ENCODE measurements at places on chromosomes 1 and 21.

GRCh38 chr1:198671136-198671535, 32.3 kb downstream of the PTPRC start:
- DNase-seq, result no peak

- DNase-seq, result no peak
These were observed 1.8 kb downstream of the EYA3 start for GRCh38 chr1:28086651-28087050.

DNA sequence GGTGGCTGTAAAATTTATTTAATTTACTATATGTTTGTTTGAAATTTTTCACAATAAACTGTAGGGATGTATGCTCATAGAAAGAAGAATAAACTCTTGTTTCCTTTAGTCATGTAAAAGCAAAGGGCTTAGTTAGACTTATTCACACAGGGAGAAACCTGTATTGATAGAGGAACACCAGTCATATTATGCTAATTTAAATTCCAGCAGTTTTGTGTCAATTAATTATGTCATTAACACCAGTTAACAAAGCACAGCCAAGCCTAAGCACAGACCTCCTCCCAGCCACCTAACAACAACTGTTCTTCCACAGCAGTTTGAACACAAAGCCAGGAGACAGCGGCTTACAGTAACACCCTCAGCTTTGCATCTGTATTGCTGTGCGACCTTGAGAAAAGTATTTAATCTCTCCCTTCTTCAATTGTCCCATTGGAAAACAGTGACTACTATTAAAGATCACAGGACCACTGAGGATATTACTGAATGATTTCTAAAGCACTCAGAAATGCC, 260.8 kb upstream of the RRP15 start:
- no peak for DNase-seq

DNA sequence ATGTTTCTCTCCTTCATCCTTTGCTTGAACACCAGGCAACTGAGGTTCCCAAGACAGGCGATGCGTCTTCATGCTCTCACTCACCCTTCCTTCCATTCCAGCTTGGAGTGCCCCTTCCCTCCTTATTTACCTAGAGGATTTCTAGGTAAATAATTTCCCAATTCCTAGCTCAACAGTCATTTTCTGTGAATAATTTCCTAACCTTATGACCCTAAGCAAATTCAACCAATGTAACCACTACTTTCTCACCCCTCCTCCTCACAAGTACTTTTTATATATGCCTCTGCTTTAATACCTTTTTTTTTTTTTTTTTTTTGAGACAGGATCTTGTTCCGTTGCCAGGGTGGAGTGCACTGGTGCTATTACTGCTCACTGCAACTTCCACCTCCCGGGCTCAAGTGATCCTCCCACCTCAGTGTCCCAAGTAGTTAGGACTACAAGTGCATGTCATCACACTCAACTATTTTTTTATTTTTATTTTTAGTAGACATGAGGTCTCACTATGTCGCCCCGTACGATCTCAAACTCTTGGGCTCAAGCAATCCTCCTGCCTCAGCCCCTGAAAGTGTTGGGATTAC, 86.7 kb downstream of the USP24 start:
- no peak for DNase-seq

DNA sequence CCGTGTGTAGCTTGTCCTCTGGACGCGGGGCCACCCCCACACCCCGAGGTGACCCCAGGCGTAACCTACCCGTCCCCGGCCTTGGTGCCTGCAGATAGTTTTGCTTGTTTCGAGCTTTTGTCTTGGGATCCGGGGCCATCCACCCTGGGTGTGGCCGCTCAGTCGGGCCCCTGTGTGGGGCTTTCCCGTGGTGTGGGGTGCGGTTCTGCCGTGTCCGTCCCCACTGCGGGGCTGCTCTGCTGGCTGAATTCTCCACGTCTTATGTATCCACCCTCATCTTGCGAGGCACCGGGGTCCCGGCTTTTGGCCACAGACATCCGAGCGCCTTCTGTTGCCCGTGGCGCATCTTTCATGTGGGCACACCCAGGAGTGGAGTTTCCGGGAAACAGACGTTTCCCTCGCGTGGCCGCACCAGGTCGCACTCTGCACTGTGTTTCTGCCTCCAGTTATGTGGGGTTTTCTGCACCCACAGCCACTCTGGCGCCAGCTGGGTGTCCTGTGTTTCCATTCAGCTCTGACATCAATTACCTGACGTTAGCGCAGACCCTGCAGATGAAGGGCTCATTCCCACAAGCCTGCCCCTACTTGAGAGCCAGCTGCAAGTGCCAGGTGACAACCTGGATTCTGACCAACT, 64.9 kb downstream of the PRKCZ start:
- DNase-seq, result no peak

DNA sequence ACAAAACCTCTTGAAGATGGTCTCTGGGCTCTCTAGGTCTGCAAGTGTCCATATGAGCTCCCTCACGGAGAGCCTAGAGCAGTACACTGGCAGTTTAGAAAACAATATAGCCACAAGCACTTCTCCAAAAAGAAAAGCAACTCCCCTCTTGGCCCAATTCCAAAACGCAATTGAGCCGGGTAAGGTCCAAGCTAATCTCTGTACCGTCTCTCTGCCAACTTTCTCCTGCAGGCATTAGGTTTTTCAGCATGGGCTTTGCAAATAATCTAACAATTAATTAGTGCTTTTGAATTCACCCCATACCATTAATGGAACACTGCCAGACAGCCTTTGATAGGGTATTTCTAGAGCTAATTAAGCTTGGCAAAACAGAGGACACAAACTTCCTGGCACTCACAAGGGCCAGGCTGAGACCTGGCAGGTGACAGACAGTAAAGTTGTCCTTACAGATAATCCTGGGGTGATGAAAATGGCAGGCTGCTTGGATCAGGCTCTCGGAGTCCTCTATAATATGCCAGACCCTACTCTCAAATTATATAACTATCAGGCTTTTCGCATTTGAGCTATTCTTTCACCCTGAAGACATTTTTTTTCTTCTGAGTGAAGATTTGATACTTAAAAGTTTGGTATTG, 39.8 kb downstream of the TGFBR3 start:
- no peak for DNase-seq

DNA sequence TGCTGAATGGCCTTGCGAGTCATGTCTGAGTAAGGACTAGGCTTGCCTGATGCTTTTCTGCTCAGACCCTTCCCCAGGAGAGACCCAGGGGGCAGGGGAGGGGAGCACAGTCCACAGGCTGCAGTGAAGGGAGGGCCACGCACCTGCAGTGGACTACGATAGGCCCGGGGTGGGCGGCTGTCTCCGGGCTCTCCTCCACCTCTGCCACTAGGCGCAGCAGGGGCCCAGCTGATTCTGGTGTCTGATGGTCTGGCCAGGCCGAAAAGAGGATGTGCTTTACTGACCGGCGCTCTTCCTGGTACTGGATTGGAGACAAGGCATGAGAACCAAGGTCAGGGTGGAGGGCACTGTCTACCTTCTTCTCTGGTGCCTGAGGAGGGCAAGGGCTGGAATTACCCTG, 7.9 kb upstream of the ARL8A start:
- no peak for DNase-seq

GRCh38 chr21:32459972-32460371, 47.5 kb downstream of the EVA1C start:
- DNase-seq, result no peak

GRCh38 chr21:32611471-32611997, 643 bp downstream of the CFAP298 start:
- no peak for DNase-seq

DNA sequence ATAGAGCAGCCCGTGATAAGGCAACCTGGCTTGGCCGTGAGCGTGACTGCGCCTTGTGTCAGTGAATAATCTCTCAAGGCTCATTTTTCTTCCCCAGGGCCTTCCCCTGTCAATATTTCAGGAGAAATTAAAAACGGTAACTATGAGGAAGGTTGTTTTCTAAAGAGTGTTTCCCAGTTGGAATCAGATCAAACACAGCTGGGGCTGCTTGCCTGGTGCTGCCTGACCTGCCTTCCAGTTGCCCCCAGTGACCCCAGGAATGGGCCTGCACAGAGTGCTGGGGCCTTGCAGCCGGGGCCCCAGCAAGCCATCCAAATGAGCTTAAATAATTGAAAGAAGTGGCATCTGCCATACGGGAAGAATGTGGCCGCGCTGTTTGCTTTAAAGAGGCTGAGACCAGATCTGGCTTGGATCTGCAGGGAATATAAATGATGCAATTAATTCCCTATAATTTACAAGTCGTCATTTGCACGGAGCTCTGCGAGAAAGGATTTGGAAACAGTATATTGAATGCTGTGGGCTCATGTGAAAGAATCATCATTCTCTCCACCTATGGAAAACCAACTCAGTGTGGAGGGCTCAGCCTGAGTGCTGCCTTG, 203.9 kb downstream of the C1orf94 start:
- DNase-seq, result no peak

GRCh38 chr1:181179987-181180365, 91.5 kb downstream of the IER5 start:
- DNase-seq, result no peak

- no peak for DNase-seq
These were observed 191.8 kb upstream of the SAMSN1 start for GRCh38 chr21:14737922-14738321.

- DNase-seq, result no peak
These were observed 179.4 kb downstream of the LYPLAL1 start for GRCh38 chr1:219352961-219353651.

DNA sequence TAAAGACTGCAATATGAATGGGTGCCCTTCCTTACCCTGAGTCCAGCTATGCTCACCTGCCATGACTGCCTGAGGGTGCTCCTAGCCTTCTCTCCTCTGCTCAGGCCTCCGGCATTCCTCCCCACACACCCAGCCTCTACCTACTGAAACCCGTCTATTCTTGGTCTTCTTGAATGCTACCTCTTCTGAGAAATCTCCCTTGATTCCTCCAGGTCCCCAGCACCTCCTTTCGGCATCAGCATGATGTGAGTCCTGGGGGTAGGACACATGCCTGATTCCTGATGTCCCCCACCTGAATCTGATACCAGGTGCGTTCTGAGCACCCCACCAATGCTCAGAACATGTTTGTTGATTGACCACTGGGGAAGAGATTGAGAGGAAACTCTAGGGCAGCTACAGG, 8.6 kb downstream of the LDLRAD1 start:
- DNase-seq, result no peak

DNA sequence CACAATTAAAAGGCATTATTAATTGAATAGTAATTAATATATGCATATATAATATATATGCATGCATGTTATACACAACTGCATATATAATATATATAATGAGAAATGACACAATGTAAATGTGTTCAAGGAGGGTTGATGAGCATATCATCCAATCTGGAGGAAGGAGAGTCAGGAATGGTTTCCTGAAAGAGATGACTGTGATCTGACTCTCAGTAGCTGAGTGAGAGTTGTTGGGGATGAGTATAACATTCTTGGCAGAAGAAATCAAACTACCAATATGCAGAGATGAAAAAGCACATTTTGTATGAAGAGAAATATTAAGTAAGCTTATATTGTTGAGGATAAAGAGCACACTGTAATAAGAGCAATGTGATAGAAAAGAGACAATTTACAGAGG, 37.3 kb downstream of the F13B start:
- DNase-seq, result no peak

GRCh38 chr1:14745001-14745720, 146.7 kb downstream of the KAZN start:
- DNase-seq, result no peak

GRCh38 chr1:207241164-207241934, 80.1 kb upstream of the CD55 start:
- no peak for DNase-seq

DNA sequence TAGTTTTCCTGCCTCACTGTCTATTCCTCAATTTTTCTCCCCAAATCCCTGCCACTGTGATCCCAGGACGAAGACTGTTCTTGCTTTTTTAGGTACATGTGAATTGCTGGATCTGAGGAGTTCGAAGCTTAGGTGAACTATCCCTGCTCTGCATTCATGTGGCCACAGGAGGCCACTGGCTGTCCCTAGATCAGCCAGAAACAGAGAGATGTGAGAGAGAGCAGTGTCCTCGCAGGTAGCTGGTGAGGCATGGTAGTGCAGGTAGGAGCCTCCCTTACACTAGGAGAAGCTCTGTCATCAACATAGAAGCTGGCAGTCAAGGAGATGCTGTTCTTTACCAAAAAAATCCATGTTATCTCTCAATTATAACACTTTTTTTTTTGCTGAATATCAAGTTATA, 71.5 kb downstream of the USP24 start:
- DNase-seq, result no peak

- DNase-seq, result no peak
These were observed 48.7 kb downstream of the FHAD1 start for GRCh38 chr1:15295696-15296095.

DNA sequence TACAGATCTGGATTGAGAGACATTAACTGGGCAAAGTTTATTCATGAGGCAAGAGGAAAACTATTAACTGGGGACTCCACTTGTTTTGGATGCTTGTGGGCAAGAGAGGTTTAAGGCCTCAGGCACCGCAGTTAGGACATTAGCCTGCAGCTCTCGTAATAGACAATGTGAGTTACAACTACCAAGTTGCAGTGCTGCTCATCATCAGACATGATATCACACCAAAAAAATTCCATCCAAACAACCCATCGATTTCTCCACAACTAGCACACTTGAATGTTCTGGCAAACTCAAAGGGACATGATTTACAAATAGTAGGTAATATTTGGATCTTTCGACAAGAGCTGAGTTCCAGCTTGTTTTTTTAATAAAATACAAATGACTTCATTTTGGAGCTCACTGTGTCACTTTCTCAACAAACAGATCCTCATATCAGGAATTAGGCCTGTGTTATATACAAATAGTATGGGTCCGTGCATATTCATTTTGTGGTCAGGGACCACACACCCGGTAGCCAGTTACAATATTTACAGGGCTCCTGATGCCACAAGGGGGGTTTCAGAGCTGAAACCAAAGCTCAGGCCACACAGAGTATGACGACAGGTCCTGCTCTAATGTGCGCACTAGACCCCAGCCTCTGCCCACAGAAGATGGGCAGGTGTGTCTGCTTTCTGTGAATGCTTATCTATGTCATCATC, 128.0 kb downstream of the TGFBR3 start:
- no peak for DNase-seq

GRCh38 chr1:177487481-177487880, 316.7 kb downstream of the BRINP2 start:
- no peak for DNase-seq

All from C1 segment of cervical spinal cord (tissue), 14 donors.